ENCODE measurements at places on chromosomes 4 and X. TPM values are rescaled to one million over a fixed set of nuclear protein-coding genes. Genes with fewer than 3 reads are reported as not detected.

Gene SGCB
- 54.1 TPM for total RNA-seq

Gene PROM1
- 7.1 TPM for total RNA-seq

Gene CT45A1
- total RNA-seq: not detected

Gene GAGE12F
- total RNA-seq: not detected

Gene GNPDA2
- total RNA-seq: 11.6 TPM

Gene GIMD1
- not detected for total RNA-seq

Gene TRIM2
- total RNA-seq: 41.3 TPM

Gene TBX22
- not detected for total RNA-seq

Gene MAGEC3
- total RNA-seq: 1.8 TPM

Gene HPSE
- total RNA-seq: 6.1 TPM

Gene GPC4
- total RNA-seq: 28.4 TPM

Gene DUX4
- total RNA-seq: not detected

Gene NMU
- total RNA-seq: not detected

Gene STATH
- total RNA-seq: not detected

Gene PF4V1
- total RNA-seq: not detected

Gene PDE5A
- total RNA-seq: 158 TPM

Gene NXF3
- 0.49 TPM for total RNA-seq

Gene CASP6
- 9.0 TPM for total RNA-seq

Gene NXF2B
- not detected for total RNA-seq

Gene SMPX
- not detected for total RNA-seq

Gene ADAMTS3
- total RNA-seq: 2.3 TPM

Gene NUDT10
- 3.8 TPM for total RNA-seq

Gene AREG
- total RNA-seq: 54.3 TPM

Gene ERCC6L
- not detected for total RNA-seq

Gene CFAP47
- not detected for total RNA-seq

Gene PDLIM5
- 275 TPM for total RNA-seq

Gene NLRP2B
- 0.14 TPM for total RNA-seq

Gene EMD
- total RNA-seq: 43.8 TPM

Gene OPN1MW3
- not detected for total RNA-seq

Gene PGAM4
- not detected for total RNA-seq

Gene PRRG1
- total RNA-seq: 15.2 TPM

Gene SPANXC
- total RNA-seq: not detected

Gene TMPRSS11B
- total RNA-seq: not detected

Gene ADH4
- 0.92 TPM for total RNA-seq

Gene AMBN
- total RNA-seq: not detected

Gene ABCB7
- 25.0 TPM for total RNA-seq

Gene PCYT1B
- total RNA-seq: under 0.01 TPM

Gene CTAG2
- not detected for total RNA-seq

Gene CDX4
- not detected for total RNA-seq

Gene TCEAL2
- total RNA-seq: 10.3 TPM

Gene FDCSP
- total RNA-seq: not detected

Gene MAGEB10
- not detected for total RNA-seq

Gene STIM2
- total RNA-seq: 53.3 TPM

Gene MTTP
- total RNA-seq: not detected

Gene XKRX
- total RNA-seq: 0.14 TPM

Gene MAGEA8
- total RNA-seq: not detected

Gene STBD1
- 14.6 TPM for total RNA-seq

Gene FGFBP2
- not detected for total RNA-seq

Gene PNMA5
- total RNA-seq: not detected

Gene OPHN1
- 5.0 TPM for total RNA-seq

Gene MAGEA2B
- not detected for total RNA-seq

Gene PYURF
- total RNA-seq: 94.0 TPM

All from thoracic aorta (tissue), 2 donors.